GM23248 (cell line): ENCODE measurements at places on chromosomes 4 and X. TPM values are rescaled to one million over a fixed set of nuclear protein-coding genes. Genes with fewer than 3 reads are reported as not detected.

- DNase-seq, result peak; percentile 35
Observed at GRCh38 chr4:151331276-151332042, 6.1 kb upstream of the SH3D19 start.

GRCh38 chr4:89752932-89753598, 83.9 kb downstream of the SNCA start:
- DNase-seq, result peak; percentile 87

DNA sequence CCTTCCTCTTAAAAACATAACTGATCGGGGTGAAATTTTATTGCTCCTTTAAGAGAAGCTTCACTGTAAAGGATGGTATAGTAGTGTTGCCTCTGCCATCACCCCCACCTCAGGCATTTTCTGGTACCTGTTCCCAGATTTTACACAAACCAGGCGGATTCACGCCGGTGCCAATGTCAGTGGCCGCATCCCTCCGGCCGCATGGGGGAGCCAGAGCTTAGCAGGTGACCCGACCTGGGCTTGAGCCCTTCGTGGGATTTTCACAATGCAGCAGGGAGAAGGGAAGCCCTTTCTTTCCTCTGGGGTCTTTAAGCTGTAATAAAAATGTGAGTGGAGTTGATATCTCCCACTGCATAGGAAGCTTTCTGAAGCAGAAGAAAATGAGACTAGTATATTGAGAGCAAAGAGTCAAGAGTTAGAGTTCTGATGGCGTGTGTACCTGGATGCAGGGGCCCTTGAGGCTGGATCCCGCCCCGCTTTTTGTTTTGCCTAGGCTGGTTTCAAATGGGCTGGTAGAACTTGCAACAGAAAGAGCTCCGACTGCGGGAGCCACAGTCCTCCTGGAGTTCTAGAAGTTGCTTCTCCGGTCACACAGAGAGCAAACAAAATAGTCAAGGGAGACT, 59.4 kb downstream of the POLR2B start:
- DNase-seq, result peak; percentile 74

The CLNK gene
- not detected in 2 replicates for total RNA-seq

The STARD8 gene
- 2.4 and 4.9 TPM in 2 replicates for total RNA-seq

The TCEAL4 gene
- total RNA-seq, result 41.1 and 44.5 TPM in 2 replicates

The MAGEA4 gene
- not detected in 2 replicates for total RNA-seq

The RTL9 gene
- 0.13 and 0.97 TPM in 2 replicates for total RNA-seq

The GAGE12E gene
- total RNA-seq, result not detected in 2 replicates
